ENCODE measurements at places on chromosomes 13 and 19.

DNA sequence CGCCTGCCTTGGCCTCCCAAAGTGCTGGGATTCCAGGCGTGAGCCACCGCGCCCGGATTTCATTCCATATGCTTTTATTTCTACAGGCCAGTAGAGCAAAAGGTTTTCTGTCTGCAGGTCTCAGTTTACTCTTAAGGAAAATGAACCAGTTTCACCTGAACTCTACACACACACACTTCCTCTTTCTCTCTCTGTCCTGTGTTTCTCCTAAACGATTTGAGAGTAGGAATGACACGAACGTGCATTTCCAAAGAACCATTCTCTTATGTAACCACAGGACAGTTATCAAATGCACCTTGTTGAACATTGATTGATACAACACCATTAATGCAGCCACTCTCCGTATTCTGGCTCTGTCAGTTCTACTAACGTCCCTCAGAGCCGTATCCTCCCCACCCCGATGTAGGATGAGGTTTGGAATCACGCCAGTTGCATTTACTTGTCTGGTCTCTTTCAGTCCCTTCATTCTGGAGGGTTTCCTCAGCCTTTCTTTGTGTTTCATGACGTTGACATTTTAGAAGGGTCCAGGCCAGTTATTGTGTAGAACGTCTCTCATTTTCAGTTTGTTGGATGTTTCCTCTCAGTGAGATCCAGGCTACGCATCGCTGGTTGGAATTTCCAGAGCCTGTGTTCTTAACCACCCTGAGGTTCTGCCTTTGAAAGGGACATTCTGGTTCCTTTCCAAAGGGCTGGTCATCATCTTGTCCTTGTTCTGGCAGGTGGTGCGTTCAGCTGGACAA, 36.0 kb downstream of the BICRA start:
- DNase-seq, result no peak

DNA sequence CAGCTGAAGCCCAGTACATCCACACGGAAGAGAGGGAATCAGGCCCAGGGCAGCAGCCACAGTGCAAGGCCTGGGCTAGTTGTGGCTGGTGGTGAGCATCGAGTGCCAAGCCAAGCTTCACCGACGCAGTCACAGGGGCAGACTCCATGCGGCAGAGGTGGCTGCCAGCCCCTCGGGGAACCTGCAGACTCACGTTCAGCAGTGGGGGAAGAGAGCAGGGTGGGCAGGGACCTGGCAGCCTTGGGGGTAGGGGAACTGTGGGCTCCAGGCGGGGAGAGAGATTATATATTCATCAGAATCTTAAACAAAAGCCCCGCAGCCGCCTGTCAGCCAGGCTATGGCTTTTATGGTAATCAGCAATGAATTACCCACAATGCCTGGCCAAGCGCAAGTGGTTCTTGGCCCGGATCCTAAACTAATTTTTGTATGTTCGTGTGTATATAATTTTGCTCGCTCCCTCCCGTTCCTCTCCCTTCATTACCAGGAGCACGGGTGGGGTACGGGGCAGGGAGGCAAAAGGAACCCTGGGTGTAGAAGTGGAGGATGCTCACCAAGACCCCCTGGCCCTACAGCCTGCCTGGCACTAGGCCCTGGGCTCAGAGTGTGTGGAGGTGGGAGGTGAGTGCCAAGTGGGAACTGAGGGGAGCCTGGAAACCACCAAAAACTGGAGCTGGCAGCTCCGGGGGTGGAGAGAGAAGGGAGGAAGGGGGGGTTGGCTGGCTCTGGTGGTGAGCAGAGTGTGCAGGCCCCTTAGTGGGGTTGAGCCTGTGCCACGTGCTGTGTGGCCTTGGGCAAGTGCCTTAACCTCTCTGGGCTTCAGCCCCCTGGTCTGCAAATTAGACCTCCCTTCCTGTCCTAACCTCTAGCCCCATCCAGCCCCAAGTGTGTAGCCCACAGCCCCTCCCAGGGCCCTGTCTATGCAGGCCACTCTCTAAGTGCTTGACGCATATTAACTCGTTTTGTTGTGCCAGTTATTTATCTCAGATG, 31.9 kb downstream of the PTPRS start:
- no peak for DNase-seq

- DNase-seq, result no peak
These were observed 5.5 kb downstream of the SAFB2 start for GRCh38 chr19:5617080-5617479.

DNA sequence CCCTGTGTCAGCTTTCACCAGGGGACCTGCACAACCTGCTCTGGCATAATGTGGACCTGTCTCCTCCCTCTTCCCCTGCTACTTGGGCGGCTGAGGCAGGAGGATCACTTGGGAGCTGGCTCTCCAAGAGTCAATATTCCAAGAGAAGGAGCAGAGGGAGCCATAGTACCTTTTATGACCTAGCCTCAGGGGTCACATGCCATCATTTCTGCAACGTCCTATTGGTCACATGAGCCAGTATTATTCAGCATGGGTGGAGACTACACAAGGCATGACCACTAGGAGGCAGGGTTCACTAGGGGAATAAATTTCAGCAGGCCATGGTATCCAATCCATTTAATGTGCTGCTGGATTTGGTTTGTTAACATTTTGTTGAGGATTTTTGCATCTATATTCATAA, 12.0 kb upstream of the SHFL start:
- no peak for DNase-seq

DNA sequence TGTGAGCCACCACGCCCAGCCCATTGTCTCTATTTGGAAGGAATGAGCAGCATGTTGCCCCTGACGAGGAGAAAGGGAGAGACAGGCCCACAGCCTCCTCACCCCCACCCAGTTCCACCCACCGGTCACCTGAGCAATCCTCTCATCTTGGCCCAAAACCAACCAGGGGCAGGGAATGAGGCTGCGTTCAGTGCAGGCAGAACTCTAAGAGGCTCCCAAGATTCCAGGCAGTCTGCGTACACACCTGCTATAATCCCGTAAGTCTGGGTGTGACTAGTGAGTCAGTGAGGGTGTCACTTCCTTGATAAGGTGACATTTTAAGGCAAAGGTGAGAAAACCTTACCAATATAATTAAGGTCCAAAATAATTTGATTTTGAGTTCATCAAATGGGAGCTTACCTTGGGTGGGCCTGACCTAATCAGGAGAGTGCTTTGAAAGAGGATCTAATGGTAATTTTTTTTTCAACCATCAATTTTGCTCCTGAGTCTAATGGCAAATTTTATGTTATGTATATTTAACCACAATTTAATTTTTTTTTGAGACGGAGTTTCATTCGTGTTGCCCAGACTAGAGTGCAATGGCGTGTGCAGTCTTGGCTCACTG, 26.9 kb upstream of the KLF2 start:
- no peak for DNase-seq

GRCh38 chr13:47252627-47253026, 355.8 kb upstream of the HTR2A start:
- DNase-seq, result no peak

- no peak for DNase-seq
These were observed 20.4 kb downstream of the CLEC11A start for GRCh38 chr19:50743537-50743936.

DNA sequence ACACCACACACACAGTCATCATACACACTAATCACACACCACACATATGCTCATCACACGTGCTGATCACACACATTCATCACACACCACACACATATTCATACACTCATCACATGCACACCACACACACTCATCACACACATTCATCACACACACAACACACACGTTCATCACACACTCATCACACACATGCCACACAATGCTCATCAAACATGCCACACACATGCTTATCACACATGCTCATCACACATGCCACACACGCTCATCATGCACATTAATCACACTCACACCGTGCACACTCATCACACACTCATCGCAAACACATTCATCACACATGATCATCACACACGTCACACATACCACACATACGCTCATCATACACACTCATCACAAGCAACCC, 47.5 kb downstream of the C1QTNF9 start:
- DNase-seq, result no peak

DNA sequence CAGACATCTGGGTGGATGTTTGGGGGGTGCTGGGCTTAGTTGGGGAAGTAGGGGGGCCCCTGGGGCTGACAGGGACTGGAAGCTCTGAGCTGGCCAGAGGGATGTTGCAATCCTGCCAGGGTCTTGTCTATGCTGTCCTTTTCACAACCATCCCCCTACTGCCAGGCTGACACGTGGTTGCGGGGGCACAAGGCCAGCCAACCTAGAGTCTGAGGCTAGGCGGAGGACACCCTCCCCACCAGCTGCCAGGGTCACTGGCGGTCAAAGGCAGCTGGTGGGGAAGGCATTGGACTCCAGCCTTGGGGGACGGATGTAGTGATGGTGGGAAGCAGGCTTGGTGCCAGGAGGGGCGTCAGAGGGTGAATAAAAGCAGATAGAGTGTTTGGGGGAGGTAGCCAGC, 1.6 kb upstream of the APOC1 start:
- DNase-seq, result no peak

DNA sequence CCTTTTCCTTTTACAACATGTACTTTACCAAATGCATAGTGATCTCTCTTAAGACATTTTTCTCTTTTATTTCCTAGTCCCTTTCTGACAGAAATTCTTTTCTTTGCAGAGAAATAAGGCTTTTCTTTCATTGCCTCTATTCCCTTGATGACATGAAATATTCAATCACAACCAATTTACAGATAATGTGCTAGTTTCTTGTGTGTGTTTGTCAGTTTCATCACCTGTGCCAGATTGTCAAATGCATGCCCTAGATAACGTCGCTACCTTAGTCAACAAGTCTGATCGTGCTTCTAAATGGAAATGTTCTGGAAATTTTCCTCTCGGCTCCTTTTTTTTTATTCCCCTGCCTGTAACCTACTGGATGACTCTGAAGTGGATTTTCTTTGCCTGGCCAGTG, 478.1 kb downstream of the KLF5 start:
- DNase-seq, result no peak

DNA sequence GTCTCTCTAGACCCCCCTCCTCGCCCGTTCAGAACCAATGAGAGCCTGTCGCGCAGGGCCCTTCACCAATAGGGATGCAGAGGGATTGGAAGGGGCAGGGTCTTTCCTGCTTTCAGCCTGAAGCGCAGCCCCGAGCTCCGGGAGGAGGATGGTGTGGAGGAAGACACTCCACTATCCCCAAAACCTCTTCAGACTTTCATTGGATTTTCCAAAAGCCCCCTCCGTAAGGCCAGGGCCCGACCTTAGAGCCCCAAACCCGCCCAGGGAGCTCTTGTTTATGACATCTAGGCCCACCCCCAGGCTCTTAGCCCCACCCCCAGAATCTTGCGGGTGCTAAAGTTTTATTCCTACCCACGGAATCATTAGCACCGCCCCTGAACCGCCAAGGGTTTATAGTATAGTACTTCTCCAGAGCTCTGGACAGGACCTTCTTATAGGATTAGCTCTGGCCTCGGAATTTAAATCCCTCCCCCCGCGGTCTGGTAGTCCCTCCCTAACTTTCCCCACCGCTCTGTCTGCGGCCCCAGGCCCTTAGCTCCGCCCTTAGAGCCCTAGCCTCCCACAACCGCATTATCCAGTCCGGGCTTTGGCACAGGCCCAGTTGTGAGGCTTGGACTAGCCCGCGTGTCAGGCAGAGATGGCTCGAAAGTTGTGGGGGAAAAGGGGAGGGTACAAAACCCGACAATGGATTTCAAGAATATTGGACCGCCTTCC, 6.6 kb upstream of the EML2 start:
- DNase-seq, result no peak

- no peak for DNase-seq
These were observed 21.7 kb upstream of the FBXL3 start for GRCh38 chr13:77048681-77049080.

GRCh38 chr13:21548577-21548976, 55.4 kb downstream of the MICU2 start:
- DNase-seq, result no peak

DNA sequence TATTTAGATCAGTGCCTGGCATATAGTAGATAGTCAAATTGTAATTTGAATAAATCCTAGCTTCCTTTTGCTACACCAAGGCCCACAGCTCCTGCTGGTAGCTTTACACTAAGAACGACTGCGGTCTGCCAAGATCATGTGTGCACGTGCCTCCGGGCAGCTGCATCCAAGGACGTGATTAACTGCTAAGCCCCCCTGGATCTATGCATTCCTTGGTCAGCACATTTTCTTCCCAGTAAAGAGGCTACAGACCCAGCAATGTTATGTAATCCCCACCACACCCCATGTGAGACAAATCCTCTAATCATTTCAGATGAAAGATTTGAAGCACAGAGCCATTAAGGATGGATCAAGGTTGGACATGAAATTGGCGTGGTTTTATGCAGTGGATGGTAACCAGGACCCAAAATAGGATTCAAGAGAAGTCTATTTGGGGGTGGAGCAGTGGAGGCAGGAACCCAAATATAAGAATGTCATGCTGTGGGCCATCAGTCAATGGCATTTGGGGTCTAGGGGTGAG, 65.2 kb upstream of the PEG3 start:
- DNase-seq, result no peak

GRCh38 chr19:12092065-12092867, 27.7 kb downstream of the ZNF844 start:
- no peak for DNase-seq

GRCh38 chr13:102237230-102237629, 164.6 kb downstream of the FGF14 start:
- no peak for DNase-seq

GRCh38 chr13:51070005-51070649, 40.9 kb downstream of the C13orf42 start:
- DNase-seq, result peak; percentile 75

DNA sequence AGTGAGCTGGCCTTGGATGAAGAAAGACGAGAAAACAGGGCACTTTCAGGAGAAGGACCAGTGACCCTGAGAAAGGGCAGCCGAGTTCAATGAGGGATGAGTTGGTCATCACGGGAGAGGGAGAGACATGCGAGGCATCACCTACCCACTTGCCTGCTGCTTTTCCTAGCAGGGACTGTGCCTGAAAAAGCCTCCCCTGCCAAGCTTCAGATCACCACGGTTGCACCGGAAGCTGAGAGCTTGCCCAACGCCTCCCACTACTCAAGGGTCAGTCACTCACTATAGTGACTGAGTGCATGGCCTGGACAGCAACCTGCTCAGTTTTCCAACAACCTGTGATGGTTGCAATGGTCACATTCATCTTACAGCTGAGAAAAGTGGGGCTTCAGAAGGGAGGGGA, 12.6 kb upstream of the EPHX3 start:
- DNase-seq, result no peak

- DNase-seq, result no peak
These were observed 327.8 kb downstream of the SUCLA2 start for GRCh38 chr13:47673009-47673850.

DNA sequence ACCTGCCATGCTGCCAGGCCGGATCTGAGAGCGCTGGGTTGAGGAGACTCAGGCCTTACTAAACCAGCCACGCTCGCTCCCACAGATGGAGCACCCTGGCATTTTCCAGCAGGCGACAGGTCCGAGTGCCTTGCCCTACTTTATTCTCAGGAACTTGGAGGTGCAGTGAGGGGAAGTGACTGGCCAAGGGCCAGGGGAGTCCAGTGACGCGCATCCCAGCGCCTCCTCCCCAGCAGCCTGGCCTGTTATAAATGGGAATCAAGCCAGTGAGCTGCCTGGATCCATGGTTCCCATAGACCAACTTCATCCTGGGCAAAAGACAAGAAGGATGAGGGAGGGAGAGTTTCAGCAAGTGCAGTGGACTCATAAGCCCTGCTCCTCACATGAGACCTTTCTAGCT, 35.5 kb downstream of the TMED1 start:
- no peak for DNase-seq

Data from NCI-H1417 treated with DMSO at 0.1 percent for 48 hours (cell line).